PC-9 (cell line): ENCODE measurements at places on chromosomes 4 and X. TPM values are rescaled to one million over a fixed set of nuclear protein-coding genes. Genes with fewer than 3 reads are reported as not detected.

DNA sequence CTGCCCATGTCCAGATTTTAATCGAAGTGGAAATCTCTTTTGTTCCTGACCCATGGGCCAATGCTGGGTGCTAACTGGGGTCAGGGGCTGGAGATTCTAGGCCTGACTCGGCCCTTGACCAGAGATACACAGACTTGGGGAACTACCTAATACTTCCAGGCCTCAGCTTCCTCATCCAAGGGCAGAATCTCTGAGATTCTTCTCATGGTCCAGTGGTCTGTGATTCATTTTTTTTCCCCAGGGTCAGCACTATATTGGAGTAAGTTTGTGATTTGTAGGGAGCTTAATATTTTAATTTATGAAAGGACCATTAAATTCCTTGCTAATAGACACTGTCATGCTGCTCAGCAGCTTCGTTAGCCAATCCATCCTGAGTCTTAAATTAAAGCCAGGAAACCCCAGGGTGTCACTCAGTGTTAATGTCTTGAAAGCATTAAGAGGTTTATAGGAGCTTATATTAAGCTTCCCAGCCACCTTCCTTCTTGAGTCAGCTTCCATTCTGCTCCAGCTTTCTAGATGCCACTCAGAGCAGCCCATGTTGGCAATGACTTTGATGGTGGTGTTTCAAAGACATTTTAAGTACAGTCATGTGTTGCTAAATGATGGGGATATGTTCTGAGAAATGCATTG is 27.0 kb upstream of the PROM1 start:
- DNase-seq, result no peak
- no peak overlapping the region for H3K27ac ChIP-seq
- H3K4me3 ChIP-seq, result no peak overlapping the region
- H3K27me3 ChIP-seq, result no peaks in the 10 kb centered on the region; the same call in 1 of the 2 replicates
- no peaks in the 10 kb centered on the region for H3K36me3 ChIP-seq

- no peaks in the 10 kb centered on the region for H3K4me1 ChIP-seq
- no peaks in the 10 kb centered on the region for H3K36me3 ChIP-seq
- no peak overlapping the region for H3K4me3 ChIP-seq
- no peak overlapping the region for H3K27ac ChIP-seq
- peaks cover 35% of the 10 kb centered on the region for H3K27me3 ChIP-seq
Observed at GRCh38 chrX:72128881-72129280, 2.8 kb downstream of the RTL5 start.

The NWD2 gene
- total RNA-seq, result not detected in 2 replicates

DNA sequence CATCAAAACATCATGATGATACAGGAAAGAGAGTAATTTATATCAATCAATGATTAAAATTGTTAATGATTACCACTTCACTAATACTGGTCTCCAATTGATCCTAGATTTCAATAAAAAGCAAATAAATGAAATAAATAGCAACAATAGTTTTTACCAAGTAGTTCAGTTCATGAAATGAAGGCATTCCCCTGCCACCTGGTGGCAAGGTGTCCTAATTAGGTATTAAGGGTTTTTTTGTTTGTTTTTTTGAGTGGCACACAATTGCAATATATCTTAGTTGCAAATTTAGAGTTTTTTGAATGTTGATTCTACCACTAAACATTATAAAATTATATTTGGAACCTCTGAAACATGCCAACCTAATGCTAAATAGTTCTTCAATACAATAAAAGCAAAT is 157.4 kb upstream of the PDE5A start:
- H3K27me3 ChIP-seq, result no peaks in the 10 kb centered on the region
- no peak overlapping the region for H3K4me3 ChIP-seq
- no peaks in the 10 kb centered on the region for H3K4me1 ChIP-seq

- DNase-seq, result no peak
- H3K36me3 ChIP-seq, result no peaks in the 10 kb centered on the region
- no peak overlapping the region for H3K27ac ChIP-seq
- H3K4me3 ChIP-seq, result no peak overlapping the region
Observed at GRCh38 chr4:22315628-22316027, 200.2 kb downstream of the ADGRA3 start.

DNA sequence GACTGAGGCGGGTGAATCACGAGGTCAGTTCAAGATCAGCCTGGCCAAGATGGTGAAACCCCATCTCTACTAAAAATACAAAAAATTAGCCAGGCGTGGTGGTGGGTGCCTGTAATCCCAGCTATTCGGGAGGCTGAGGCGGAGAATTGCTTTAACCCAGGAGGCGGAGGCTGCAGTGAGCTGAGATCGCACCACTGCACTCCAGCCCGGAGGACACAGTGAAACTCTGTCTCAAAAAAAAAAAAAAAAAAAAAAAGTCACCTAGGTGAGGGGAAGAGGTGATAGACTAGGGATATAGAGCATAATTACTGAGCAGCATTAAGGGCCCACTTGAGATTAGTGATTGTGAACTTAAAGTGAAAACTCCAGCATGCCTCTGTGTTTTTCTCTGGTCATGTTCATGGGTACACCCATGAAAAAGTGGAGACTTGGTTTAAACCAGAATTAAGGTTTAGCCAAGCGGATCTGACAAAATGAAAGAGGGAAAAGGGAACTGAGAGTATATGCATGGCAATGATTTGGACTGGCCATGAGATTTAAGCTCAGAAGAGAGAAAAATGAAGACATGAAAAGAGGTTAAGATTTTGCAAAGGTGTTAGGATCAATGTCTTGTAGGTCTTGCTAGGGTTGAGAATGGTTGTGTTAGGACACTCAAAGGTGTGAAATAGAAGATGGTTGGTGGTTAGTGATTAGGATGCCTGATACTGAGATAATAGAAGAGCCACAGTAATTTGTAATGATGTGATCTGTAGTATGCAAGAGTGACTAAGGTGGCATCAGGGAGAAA is 105.0 kb downstream of the RAB28 start:
- no peaks in the 10 kb centered on the region for H3K4me1 ChIP-seq
- no peaks in the 10 kb centered on the region for H3K36me3 ChIP-seq
- H3K27ac ChIP-seq, result no peak overlapping the region
- H3K27me3 ChIP-seq, result no peaks in the 10 kb centered on the region
- no peak for DNase-seq

The PNMA6F gene
- not detected in 2 replicates for total RNA-seq

DNA sequence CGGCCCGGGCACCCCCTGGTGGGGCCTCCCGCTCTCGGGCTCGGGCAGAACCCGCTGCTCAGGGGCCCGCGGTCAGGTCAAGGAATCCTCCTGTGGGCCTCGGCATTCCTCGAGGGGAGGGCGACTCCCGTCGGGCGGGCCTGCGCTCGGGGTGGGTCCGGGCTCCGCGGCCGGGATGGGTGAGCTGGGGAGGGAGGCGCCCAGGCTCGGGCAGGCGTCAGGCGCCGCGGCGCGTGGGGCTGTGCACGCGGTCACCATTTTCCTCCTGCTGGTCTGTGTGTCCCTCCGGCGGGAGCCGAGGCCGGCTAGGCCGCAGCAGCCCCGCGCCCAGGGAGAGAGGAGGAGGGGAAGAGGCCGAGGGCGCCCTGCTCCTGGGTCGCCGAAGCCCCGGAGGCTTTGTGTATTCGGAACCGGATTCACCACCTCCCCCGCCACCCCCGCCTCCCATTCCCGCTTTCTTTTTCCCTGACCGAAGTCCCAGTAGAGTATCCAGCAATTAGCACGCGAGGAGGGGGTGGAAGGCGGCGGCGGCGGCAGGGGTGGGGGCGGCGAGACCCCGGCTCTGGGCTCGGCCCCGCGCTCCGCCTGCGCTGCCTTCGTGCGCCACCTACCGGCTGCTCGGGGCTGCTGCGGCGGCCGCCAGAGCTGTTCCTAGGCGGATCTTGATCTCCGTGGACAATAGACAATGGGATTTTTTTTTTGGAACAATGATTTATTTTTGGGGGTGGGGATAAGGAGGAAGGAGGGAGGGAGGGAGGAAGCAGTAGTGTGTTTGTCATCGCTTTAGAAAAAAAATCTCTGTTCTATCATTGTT is 99.0 kb upstream of the MAML3 start:
- H3K4me3 ChIP-seq, result peak overlapping the region; percentile 59
- H3K27ac ChIP-seq, result peak overlapping the region; percentile 73
- peak; percentile 40 for DNase-seq
- peaks cover 69% of the 10 kb centered on the region for H3K4me1 ChIP-seq
- no peaks in the 10 kb centered on the region for H3K36me3 ChIP-seq

- no peaks in the 10 kb centered on the region for H3K36me3 ChIP-seq
- no peaks in the 10 kb centered on the region for H3K4me1 ChIP-seq
- no peak for DNase-seq
- H3K27me3 ChIP-seq, result no peaks in the 10 kb centered on the region
- H3K27ac ChIP-seq, result no peak overlapping the region
Observed at GRCh38 chrX:118530219-118530911, 34.8 kb downstream of the DOCK11 start.

GRCh38 chr4:40448875-40449274 is 113.7 kb downstream of the CHRNA9 start:
- H3K27me3 ChIP-seq, result no peaks in the 10 kb centered on the region
- H3K36me3 ChIP-seq, result peaks cover 22% of the 10 kb centered on the region
- H3K4me1 ChIP-seq, result peaks cover 21% of the 10 kb centered on the region
- no peak overlapping the region for H3K27ac ChIP-seq
- DNase-seq, result no peak
- H3K4me3 ChIP-seq, result no peak overlapping the region

DNA sequence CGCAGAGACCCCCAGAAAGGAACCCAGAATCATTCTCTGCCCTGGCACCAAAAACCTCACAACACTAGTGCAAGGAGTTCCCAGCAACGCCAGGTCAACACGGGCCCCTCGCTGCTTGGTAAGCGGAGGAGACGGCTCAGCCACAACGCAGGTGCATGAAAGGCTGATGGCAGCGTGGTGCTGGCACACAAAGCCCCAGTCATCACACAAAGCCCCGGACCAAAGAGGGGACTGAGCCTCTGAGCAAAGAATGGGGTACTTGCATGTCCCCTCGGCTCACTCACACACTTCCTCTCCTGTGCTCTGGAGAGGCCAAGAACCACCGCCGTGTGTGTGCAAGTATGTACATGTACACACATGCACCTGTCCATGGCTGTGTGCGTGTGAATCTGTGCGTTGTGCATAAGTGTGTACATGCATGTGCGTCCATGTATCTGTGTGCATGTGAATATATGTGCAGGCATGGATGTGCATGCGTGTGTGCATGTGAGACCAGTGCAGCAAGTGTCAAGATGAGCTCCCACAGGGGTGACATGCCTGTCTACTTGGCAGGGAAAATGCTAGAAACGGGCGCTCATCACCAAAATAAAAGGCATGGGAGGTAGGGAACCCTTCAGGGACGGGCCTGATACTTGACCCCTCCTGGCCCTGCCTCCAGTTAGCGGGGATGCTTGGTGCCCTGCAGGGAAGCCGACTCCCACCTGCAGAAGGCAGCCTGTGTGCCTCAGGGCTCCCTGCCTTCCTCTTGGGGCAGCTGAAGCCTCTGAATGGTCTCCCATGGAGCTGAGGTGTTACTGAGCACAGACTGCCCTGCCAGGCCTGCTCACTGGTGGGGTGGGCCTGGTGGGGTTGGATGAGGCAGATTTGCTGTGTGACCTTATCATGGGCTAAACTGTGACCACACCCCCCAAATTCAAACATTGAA is 60.4 kb downstream of the ZFYVE28 start:
- no peak overlapping the region for H3K27ac ChIP-seq
- no peaks in the 10 kb centered on the region for H3K36me3 ChIP-seq
- no peak overlapping the region for H3K4me3 ChIP-seq
- no peaks in the 10 kb centered on the region for H3K27me3 ChIP-seq
- no peaks in the 10 kb centered on the region for H3K4me1 ChIP-seq

GRCh38 chr4:29043411-29043810 is 1676.8 kb upstream of the PCDH7 start:
- H3K27me3 ChIP-seq, result no peaks in the 10 kb centered on the region
- H3K36me3 ChIP-seq, result no peaks in the 10 kb centered on the region
- DNase-seq, result no peak
- H3K4me3 ChIP-seq, result no peak overlapping the region
- no peak overlapping the region for H3K27ac ChIP-seq

The NPNT gene
- total RNA-seq, result 0.20 and 0.48 TPM in 2 replicates

DNA sequence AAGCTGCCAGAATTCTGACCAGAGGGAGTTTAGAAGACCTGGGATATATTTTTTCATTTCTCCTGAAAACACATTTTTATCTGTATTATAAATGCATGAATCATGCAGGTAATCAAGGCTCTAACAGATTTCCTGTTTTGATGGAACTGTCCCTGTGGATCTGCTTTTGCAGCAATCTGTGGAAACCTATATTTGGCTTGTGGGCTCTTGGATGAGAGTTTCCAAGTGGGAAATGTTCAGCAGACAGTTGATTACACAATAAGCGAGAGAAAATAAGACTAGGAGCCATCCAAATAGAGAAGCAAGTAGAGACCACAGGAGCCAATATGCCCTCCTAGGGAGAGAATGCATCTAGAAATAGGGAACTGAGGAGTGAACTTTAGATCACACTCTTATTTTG is 105.0 kb downstream of the NDST3 start:
- no peaks in the 10 kb centered on the region for H3K4me1 ChIP-seq
- H3K27me3 ChIP-seq, result no peaks in the 10 kb centered on the region
- H3K27ac ChIP-seq, result no peak overlapping the region

- H3K36me3 ChIP-seq, result no peaks in the 10 kb centered on the region
- no peak for DNase-seq
- H3K27me3 ChIP-seq, result no peaks in the 10 kb centered on the region
- no peak overlapping the region for H3K4me3 ChIP-seq
- no peaks in the 10 kb centered on the region for H3K4me1 ChIP-seq
- no peak overlapping the region for H3K27ac ChIP-seq
Observed at GRCh38 chr4:10662937-10663336, 21.6 kb downstream of the CLNK start.

DNA sequence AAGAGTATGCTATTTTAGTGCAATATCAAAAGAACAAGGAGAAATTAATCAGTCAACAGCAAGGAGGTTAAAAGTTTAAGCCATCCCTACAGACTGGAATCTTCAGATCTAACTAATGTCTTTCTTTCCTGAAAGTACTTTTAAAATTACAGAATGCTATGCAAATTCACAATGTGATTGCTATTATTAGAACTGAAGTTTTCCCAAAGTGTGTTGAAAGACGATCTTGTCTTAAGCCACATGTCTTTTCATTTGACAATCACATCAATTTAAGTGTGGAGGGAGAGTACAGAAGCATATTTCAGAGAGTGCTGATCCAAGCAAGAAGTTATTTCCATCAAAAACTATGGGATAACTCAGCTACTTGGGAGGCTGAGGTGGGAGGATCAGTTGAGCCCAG is 64.7 kb upstream of the TNIP3 start:
- H3K27me3 ChIP-seq, result no peaks in the 10 kb centered on the region
- no peak for DNase-seq
- H3K27ac ChIP-seq, result no peak overlapping the region
- no peaks in the 10 kb centered on the region for H3K36me3 ChIP-seq

DNA sequence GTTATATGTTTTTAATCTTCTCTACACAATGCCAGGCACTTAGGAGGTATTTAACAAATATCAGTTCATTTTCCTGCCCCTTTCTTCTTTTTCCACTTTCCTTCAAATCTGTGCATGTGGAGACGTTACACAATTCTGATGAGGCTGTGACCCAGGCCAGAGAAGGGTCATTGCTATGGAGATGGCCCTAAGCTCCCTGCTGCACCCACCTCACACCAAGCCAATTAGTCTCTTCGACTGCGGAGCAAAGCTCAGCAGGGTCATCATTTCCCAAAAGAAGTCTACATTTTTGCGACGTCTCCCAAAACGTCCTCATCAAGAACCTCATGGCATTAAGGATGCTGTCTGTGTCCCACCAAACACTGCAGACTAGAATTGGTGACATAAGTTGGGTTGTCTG is 28.9 kb upstream of the VEGFD start:
- H3K27ac ChIP-seq, result no peak overlapping the region
- H3K36me3 ChIP-seq, result 0 out of 2 replicates have a peak, but pooled peaks cover 2% of the 10 kb centered on the region
- no peaks in the 10 kb centered on the region for H3K4me1 ChIP-seq
- DNase-seq, result no peak
- no peaks in the 10 kb centered on the region for H3K27me3 ChIP-seq
